Ovary (tissue), 10 donors: ENCODE measurements at places on chromosomes 12 and 14. TPM values are rescaled to one million over a fixed set of nuclear protein-coding genes. Genes with fewer than 3 reads are reported as not detected.

The FGF6 gene
- polyA plus RNA-seq, result not detected

The IL26 gene
- not detected for polyA plus RNA-seq

The KLRG1 gene
- polyA plus RNA-seq, result 1.1 TPM

The GPRC5D gene
- polyA plus RNA-seq, result 0.22 TPM

The YBX3 gene
- 193 TPM for polyA plus RNA-seq

The KRT7 gene
- polyA plus RNA-seq, result 2.1 TPM

The POTEG gene
- polyA plus RNA-seq, result not detected
